ENCODE measurements at places on chromosomes 3 and 15. TPM values are rescaled to one million over a fixed set of nuclear protein-coding genes. Genes with fewer than 3 reads are reported as not detected.

Gene BFSP2
- 19.2 TPM for total RNA-seq

Gene CMTM8
- 2.7 TPM for total RNA-seq

Gene GABRB3
- 6.5 TPM for total RNA-seq

Gene ROBO2
- total RNA-seq, result 4.8 TPM

Gene NUP210
- total RNA-seq, result 232 TPM

Gene REC114
- not detected for total RNA-seq

Gene ADCY5
- total RNA-seq, result 0.63 TPM

Gene SYNPR
- total RNA-seq, result not detected

Gene EFCC1
- not detected for total RNA-seq

Data from OCI-LY7 (cell line).